Immature natural killer cell (primary cell): ENCODE measurements at places on chromosomes 3 and 15. TPM values are rescaled to one million over a fixed set of nuclear protein-coding genes. Genes with fewer than 3 reads are reported as not detected.

The THAP10 gene
- polyA plus RNA-seq: 0.40 TPM

The COLQ gene
- polyA plus RNA-seq: 18.8 TPM

The KIF23 gene
- polyA plus RNA-seq: not detected

The ASB14 gene
- not detected for polyA plus RNA-seq

The PP2D1 gene
- 0.91 TPM for polyA plus RNA-seq

The SMCO1 gene
- not detected for polyA plus RNA-seq

The SENP5 gene
- polyA plus RNA-seq: 8.3 TPM

The FETUB gene
- not detected for polyA plus RNA-seq

DNA sequence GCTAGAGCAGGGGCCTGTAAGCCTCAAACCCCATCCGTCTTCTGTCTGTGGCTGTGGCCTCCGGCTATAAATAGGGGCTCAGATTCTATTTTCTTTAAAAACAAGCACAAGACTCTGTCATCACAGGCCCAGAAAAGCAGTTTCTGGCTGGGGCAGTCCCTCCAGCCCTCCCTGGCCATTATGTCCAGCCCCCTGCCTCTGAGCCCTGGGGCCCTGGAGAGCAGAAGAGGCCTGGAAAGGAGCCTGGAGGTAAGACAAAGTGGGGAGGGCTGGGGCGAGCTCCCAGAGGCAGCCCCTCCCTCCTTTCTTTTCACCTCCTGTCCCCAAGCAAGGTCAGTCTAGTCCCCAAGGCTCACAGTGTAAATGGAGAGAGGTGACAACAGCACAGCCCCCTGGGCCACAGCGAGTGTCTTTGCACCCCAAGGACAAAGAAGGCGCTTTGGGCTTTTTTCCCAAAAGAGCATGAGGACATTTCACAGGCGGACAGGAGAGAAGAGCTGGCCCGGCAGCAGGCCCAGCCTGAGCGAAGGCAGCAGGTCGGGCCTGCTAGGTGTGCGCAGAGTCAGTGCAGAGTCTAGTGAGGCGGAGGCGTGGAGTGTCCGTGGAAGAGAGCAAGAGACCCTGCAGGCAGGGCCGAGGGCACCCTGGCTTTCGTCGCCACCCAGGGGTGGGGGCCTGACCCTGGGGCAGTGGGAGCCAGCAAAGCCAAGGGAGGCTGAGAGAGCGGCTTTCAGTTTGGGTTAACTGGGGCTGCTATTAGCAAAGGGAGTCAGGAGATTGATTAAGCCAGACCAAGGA is 188.3 kb downstream of the TBC1D2B start:
- DNase-seq: no peak

DNA sequence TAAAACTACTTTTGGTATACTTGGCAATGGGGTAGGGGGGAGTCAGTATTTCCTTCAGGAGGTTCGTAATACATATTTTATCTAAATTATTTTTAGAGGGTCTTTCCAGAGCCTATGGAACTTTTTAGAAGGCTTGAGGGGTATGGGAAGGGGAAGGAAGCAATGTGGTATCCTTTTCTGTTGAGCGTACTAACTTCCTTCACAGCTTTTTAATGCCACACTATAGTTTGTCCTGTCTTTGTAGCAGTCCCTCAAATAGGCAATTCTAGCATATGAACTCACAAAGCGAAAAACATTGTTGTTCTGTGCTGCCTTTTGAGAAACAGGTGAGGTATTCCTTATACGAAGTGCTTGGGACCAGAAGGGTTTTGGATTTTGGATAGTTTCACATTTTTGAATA is 22.3 kb upstream of the P2RY13 start:
- DNase-seq: no peak

GRCh38 chr3:101195951-101196713 is 124.2 kb downstream of the IMPG2 start:
- no peak for DNase-seq

DNA sequence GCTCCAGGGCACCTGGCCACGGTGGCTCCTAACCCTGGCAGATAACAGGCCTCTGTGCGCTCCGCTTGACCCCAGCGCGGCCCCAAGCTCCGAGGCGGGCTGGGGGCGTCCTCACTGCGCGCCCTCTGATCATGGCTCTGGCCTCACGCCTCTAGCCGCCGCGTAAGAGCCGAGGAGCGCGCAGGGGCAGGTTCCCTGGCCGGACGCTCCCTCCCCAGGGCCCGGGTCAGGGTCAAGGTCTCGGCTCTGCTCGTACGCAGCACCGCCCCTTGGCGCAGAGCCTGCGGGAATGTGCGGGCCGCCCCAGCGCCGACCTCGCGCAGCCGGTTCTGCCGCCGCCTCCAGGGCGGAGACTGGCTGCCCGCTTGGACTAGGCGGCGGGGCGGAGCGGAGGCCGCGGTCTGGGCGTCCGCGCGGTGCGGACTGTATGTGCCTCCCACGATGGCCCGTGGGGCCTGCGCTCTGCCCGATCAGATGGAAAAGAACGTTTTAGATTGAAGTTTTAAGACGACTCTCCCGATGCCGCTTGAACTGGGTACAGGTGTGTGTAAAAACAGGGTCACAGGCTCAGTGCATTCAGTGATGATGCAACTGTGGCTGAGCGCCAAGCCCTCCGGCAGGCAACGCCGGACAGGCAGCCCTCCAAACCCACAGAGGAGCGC is 40.8 kb downstream of the CHST14 start:
- DNase-seq: peak; percentile 12

DNA sequence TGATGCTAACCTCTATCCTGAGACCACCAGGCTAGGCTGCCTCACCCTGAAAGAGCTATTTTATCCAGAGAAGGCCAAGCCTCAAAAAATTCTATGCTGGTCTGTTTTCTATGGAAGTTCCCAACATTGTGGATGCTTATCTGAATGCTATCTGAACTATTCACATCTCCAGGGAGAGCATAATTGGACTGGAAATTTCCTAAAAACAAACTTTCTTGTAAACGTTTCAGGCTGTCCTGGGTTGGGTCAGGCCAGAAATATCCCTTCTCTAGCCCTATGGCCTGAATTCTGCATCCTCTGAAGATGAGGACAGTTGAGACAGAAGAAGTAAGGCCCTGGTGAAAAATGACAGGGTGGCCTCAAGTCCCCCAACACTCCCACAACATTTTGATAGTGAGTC is 706.4 kb upstream of the NR2F2 start:
- no peak for DNase-seq

- DNase-seq: no peak
Measured at GRCh38 chr3:171828902-171829770, 14.0 kb upstream of the TMEM212 start.

DNA sequence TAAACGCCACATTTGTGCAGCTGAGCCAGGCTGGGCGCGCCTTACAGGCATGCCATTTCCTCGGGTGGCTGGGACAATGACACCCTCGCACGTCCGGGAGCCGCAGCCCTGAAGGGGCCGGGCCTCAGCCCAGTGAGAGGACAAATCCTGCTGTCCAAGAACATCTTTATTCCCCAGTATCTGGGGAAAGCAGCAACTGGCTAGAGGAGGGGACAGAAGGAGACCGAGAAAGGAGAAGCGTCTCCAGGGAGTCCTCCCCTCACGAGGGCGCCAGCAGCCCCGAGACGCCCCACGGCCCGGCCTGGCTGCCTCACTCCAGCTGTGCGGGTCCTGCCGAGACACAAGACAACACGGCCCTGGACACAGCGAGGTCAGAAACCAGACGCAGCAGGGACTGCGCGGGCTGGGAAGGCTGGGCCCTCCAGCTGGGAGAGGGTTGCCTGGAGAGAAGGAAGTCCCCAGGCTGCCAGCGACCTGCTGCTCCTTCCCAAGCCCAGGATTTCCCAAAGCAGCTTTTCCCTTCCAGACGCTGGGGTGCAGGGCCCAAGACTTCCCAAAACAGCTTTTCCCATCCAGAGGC is 130.2 kb downstream of the CHSY1 start:
- DNase-seq: peak; percentile 27

DNA sequence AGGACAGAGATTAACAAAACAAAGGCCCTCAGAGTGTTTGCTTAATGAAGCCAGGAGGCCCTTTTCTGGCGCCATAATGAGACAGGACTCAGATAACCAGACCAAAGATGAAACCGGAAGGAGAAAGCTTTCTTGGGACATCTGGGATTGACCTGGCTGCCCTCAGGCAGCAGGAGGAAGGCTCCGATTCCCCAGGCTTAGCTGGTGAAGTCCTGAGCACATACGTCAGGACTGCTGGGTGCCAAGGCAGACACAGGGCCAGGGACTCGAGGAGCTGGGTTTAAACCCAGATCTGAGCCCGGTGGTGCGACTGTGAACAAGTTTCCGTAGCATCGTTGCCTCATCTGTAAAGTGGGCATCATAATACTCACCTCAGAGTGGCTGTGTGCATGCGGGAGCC is 36.7 kb upstream of the HRH1 start:
- DNase-seq: no peak

GRCh38 chr3:148243609-148244008 is 454.1 kb upstream of the AGTR1 start:
- no peak for DNase-seq

DNA sequence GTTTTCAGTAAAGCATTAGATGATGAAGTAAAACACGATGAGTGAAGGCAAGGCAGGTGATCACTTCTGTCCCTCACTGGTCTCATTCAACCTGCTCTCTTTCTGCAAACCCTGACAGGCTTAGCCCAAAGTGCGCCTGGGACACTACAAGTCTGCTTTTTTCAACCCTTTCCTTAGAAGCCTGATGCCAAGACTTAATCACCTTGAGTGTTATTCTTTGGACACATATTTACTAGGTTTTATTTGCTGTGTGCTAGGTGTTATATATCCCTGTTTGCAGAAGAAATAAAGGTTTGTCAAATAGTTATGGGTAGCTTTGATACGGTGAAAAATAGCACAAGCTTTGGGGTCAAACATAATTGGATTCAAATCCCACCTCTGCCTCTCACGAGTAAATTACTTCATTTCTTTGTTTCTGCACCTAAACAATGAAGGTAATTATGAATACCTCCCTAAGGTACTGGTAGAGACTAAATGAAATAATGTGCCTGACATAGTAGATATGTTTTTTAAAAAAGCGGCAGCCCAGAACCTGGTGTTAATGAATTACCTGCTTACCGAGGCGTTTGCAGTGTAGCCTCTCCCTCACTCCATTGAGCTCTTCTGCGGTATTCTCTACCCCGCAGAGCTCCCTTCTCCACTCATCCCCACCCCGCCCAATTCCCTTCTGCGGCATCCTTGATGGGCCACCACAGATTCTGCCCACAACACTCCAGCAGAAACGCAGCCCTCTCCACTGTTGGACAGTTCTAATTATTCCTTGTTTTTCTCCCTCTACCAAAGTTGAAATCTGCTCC is 269.0 kb upstream of the TPM1 start:
- DNase-seq: no peak

DNA sequence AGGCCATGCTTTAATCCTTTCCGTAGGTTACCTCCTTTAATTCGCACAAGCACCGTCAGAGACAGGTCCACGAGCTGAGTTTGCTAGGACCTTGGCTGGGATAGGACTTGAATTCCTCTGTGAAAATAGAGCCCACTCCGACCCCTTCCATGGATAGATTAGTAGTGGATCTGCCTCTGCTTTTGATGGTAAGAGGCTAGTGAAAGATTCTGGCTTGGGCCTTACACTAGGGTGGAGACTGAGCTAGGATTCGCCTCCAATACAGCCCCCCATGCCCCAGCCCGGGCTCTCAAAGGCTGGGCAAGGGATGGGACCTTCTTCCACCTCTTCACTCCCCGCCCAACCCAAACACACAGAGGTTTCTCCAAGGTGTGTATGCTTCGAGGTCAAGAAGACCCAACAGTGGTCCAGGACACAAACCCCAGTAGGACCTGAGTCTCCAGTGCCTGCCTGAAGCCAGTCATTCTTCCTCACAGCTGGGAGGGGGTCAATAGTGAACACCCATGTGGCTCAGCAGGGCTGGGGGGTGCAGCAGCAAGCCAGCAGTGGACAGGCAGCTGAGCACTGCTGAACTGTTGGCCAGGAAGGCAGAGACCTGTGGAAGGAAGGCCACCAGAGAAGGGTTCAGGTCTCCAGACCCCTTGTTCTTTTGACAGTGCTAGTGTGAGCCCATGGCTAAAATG is 75.7 kb downstream of the SPSB4 start:
- no peak for DNase-seq

DNA sequence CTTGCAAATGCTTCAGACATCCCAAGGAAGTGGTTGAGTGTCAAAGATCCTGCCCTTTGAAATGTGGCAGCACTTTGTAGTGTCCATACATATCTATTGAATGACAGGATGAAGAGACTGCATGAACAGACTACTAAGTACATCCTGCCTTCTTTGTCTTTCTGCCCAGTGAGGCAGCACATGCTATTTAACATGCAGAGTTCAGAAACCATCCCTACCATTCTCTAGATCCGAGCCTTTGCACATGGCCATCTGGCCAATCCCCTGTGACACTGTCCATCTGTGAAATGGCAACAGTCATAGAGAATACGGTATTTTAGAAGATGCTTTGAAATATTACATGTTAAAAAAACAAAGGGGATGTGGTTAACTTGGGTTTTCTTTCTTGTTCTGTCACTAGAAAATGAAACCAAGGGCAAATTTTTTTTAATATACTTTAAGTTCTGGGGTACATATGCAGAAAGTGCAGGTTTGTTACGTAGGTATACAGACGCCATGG is 519.6 kb downstream of the NTRK3 start:
- no peak for DNase-seq

DNA sequence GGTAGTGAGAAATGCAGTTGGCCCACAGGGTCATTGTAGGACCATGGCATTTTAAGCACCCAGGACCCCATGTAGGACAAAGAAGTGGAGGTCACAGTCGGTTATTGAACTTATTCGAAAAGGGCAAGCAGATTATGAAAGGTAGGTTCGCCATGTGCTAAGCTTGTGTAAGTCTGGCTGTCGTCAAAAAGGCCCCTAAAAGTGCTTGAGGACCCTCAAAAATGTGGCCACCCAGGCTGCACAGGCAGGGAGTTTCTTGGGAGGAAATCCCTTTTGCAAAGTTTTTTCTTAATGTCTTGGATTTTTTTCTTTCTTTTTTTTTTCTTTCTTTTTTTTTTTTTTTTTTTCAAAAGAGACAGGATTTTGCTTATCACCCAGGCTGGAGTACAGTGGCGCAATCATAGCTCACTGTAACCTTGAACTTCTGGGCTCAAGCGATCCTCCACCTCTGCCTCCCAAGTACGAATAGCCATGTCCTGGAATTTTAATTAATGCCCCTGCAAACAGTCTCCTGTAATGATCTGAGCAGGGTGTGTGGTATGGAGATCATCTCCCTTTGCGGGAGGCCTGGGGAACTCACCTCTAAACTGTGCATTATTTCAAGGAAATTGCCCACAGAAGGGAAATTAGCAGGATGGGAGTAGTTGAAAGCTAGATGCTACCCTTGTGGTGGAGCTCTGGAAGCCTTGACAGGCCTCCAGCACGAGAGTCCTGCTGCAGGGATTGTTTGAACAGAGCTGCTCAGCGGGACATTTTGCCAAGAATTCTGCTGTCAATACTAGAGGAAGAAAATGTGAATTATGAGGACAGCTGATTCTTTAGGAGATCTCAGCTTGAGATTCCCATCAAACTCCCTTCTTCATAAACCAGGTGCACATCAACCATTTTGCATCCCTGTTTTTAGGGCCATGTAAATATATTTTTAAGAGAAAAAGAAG is 28.4 kb downstream of the THSD4 start:
- DNase-seq: no peak

DNA sequence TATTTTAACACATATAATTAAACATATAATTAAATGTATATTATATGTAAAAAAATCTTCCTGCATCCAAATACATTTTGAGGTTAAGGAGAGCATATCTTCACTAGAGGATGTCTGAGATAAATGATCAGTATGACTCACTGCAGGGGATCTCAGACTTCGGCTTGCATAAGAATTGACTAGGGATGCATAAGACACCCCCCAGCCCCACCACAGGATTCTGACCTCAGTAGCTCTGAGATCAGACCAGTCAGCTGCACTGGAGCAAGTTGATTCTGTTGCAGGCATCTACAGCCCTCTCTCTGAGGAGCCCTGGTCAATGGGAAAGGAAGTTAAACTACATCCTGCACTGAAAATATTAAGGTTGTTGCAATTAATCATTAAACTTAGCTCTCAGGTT is 29.0 kb upstream of the TBC1D21 start:
- DNase-seq: no peak

- DNase-seq: no peak
Measured at GRCh38 chr3:24451461-24452099, 43.1 kb downstream of the THRB start.
